ENCODE measurements at places on chromosomes 6 and 20. TPM values are rescaled to one million over a fixed set of nuclear protein-coding genes. Genes with fewer than 3 reads are reported as not detected.
A peak's percentile ranks its signal among the peaks of the same experiment; 100 is the strongest.

Gene DDX43
- not detected for total RNA-seq

Gene BTNL2
- total RNA-seq: not detected

Gene ZFP57
- total RNA-seq: not detected

Gene REPS1
- total RNA-seq: 66.4 TPM

Gene BMP7
- 6.8 TPM for total RNA-seq

DNA sequence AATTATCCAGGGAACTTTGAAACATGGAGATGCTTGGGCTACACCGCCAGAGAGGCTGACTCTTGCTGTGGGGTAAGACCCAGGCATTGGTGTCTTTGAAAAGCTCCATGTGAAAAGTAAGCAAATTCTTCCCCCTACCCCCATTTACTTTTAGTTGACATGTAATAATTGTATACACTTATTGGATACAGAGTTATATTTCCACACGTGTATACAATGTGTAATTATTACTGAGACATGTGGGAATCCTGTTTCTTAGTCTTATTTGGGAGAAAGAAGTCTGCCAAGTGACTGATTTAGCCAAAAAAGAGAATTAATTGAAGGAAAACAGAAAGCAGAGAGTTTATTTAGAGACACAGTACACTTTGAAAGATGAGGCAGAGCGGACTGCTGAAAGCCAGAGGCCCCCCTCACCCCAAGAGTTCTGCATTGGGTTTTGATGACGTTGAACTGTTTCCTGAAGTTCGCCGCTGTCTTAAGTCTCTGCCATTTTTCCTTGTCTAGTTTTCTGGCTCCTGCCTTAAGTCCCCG is 193.8 kb downstream of the PACRG start:
- no peak for DNase-seq

DNA sequence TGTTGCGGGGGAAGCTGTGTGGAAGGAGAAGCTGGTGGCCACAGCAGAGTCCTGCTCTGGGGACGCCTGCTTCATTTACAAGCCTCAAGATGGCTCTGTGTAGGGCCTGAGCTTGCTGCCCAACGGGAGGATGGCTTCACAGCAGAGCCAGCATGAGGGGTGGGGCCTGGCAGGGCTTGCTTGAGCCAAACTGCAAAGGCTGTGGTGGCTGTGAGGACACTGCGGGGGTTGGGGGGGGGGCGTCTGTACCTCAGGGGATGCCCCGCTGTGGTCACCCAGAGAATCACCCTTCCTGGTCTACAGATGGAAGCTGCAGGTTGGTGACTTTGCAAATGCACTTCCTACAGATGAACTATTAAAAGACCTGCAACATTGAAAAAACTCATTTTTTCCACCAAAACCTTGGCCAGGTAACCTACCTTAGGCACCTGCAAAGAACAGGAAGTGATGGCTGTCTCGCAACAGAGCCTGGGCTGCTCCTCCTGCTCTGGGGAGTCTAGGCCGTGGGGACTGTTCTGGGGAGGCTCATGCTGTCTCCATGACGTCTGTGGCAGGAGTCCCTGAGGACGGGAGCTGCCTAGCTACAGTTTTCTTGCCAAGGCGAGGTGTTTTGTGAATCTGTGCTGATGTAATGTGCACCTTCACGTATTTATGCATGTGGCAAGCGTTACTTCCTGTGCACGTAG is 7.3 kb downstream of the NPBWR2 start:
- DNase-seq: no peak

DNA sequence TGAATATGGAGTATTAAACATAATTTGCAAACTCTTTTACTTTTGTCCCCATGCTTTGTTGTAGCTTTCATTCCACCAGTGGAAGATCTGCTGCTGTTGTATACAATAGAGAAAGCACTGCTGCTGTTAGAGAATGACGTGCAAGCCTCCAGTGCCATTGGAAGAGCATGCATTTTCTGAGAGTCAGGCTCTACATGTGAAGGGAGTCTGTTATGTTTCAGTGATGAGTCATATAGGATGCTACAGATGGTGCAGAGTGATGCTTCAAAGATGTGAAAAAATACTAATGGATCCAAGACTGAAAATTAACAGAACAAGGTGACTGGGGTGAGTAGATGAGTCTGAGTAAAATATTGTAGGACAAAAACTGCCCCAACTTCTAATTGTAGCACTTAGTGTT is 22.4 kb upstream of the BACH2 start:
- DNase-seq: peak; percentile 56

DNA sequence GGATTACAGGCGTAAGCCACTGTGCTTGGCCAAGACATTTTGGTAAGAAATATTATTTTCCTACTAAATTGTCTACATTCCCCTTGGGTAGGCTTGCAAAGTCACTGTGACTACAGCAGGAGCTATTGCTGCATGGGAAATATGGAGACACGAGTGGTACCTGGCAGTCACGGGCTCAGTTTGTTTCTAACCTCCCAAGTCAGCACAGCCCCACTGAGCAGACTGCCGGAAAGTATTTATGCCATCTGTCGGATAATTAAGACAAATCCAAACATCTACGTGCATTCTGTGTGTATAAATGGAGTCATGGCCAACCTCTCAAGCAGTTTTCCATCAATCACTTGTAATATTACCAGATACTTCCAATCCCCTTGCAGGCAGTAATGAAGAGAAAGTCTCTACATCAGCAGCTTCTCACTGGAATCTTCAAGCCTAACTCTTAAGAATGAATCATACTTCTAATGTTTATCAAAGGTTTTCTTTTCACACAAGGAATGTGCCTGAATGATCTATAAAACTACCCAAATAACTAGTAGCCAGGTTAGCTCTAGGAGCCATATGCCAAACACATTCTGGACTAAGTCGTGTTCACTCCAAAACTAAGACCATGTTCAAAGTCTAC is 20.1 kb downstream of the PSMB1 start:
- DNase-seq: no peak

All from SK-MEL-5 (cell line).